WERI-Rb-1 (cell line): ENCODE measurements at places on chromosomes 1 and 21.

- DNase-seq, result no peak
Observed at GRCh38 chr1:196393742-196394141, 214.5 kb downstream of the KCNT2 start.

- peak; percentile 91 for DNase-seq
Observed at GRCh38 chr21:43903451-43904091, 38.5 kb downstream of the AGPAT3 start.

DNA sequence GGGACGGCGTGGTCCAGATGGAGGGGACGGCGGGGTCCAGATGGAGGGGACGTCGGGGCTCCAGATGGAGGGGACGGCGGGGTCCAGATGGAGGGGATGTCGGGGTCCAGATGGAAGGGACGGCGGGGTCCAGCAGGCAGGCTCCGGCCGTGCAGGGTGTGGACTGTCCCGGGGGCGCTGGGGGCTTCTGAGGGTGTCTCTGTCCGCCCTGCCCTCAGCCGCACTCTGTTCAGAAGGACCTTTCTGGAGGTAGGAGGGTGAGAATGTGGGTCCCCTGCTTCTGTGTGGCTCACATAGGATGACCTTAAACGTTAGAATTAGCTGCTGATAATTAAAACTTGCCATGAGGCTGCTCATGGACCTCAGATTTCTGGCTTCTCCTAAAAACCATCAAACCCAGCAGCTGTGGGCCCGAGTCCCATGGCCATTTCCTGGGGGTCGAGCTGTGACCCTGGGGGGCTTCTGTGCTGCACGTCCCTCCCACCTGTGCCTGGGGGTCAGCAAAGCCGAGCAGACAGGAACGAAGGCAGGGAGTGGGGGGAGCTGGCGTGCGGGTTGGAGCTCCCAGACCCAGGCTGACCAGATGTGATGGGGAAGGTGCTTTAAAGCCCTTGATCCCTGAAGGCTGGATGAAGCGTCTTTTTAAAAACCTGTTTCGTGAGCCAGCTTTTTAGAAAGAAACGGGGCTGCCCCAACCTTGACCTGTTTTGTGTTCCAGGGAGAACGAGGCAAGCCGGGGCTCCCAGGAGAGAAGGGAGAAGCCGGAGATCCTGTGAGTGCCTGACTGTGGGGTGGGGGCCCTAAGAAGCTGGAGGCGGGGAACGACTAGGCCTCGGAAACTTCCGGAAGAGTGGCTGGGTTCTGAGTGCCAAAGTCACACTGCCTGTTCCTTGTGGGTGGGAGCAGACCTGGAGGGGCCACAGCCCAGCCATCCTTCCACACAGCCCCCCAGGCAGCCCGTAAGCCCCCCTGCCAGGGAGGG, 7.1 kb downstream of the COL6A1 start:
- DNase-seq, result peak; percentile 9

- peak; percentile 97 for DNase-seq
Observed at GRCh38 chr1:204162494-204163074, 3.6 kb downstream of the REN start.

DNA sequence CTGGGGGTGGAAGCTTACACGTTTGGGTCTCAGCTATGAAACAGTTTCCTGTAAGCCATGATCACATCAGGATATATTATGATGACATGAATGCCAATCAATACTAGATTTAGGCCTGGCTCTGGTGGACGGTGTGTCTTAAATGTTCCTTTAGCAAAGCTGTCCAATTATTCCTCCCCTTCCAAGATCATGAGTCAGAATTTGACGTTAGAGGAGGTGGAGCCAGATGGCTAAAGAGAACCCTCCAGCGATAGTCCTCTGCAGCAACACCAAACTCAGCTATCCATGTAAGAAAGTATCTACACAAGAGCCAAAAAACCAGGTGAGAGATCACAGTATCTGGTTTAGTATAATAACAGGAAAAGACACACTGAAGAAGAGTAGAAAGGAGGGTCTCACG, 47.8 kb downstream of the PACC1 start:
- no peak for DNase-seq

DNA sequence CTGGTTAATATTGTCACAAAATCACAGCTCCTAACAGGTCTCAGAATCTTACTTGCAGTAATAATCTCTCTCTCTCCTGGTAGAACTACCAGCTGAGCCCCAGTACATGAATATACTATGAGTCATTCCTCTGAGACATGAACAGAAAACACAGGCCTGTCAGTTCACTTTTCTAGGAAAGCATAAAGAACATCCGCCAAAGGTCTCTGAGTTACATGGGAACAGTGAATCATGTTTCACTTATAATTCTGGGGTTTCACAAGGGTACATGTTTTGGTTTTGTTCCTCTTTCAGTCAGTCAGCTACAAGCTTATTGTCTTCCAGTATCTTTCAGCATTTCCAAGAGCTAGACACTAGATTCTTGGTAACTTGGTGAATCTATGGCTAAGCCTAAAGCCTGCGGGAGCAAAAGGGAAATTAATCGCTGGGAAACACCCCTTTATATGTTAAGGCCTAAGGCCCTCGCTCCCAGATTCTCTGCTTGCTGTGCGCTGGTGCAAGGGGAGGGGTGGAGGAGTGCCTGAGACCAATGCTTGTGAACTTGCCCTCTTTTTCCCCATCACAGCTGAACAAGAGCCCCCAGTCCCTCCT, 31.7 kb downstream of the IFNGR2 start:
- DNase-seq, result no peak

DNA sequence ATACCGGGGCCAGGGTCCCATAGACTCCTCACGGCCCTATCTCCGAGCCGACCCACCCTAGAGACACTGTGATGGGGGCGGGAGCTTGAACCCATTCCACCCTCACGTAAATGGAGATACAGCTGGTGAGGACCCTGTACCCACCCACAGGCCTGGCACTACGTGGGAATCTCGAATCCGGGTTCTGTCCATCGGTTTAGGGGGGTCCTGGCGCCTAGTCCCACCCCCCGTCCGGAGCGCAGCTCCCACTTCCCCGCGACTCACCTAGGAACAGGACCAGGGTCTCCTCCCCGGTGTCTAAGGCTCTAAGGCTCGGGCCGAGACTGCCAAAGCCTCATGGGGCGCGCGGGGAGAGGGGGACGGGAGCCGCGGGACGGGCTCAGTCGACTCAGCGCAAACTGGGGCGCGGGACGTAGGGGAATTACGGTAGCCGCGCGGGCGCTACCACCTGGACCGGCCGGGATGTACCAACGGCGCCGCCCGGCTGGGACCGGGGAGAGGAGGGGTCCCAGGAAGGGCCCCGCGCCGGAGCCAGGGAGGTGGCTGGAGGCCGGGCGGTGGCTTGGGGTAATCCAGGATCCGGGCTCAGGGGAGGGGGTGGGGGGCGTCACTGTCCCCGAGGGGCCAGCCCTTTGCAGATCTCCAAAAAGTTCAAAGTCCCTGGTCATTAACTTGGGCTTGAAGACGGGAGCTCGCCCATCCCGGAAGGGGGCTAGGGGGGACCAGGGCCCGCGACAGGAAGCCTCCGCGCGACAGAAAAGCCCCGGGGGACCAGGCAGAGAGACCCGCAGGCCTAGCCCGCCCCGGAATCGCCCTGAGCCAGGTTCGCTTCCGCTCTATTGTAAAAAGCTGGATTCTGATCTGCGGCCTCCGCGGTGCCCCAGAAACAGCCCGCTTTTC, 1.0 kb downstream of the PLEKHG5 start:
- DNase-seq, result peak; percentile 86

- DNase-seq, result no peak
Observed at GRCh38 chr1:8794605-8795004, 22.8 kb downstream of the RERE start.

DNA sequence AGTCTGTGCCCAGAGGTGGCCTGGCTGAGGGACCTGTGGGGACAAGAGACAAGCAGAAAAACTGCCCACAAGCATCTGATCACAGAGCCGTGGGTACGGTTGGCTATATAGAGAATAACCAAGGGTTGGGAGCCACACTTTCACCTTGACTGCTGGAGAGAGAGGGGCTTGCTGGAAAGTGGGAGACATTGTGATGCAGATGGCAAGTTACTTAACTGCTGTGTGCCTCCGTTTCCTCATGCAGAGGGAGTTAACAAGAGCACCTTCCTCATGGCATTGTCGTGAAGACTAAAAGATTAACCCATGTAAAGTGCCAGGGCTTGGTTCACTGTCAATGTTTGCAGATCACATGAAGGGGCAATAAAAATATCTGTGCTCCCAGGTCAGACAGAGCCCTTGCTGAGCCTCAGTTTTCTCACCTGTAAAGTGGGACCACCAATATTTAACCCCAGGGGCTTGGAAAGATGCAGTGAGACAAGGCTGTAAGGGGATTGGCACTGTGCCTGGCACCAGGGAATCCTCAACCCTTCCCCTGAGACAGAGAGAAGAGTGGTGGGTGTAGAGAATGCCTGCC, 52.8 kb downstream of the SDC3 start:
- DNase-seq, result no peak

GRCh38 chr1:22688466-22688865, 22.2 kb upstream of the EPHB2 start:
- DNase-seq, result no peak

DNA sequence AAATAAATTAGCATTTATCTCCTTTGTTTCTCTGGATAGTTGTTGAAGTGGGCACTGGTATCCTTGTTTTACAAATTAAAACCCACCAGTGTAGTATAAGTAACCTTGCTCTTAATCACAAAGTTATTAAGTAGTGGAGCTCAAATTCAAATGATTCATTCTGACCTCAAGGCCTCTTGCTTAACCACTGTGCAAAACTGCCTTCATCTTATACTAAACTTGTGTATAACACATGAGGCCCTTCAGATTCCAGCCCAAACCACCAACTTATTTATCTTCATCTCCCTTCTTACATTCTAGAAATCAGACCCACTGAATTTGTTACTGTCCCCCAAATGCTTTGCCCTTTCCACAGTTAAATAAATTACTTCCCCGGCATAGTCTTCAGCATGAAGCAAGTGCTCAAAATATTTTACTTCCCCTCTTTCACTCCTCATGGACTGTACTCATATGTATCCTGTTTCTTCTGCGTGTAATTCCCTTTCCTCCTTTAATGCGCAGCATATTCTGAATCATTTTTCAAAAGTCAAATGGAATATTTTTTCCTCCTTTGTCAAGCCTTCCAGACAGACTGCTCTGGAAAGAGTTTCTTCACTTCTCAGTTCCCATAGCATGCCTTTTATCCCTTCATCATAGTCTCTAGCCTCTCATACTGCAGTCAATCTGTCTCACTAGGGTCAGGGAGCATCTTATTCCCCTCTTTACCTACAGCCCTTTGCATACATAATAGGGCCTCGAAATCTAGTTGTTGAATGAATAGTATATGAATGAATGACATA, 19.0 kb upstream of the DNASE2B start:
- DNase-seq, result no peak

DNA sequence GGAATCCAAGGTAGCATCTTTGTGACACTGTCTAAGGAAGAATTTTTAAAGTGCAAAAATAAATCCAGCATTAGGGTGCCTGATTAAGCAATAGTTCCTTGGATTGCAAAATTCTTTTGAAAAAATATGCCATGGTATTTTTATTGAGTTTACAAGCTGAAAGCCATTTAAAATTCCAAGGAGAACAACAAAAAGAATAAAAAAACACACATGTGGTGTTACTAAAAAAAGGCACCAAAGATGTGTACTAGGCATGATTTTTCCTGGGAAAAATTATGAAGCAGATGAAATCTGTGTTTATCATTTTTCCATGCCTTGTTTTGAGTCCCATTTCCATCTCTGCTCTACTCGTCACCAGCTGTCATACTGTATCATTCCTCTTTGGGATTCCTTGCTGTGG, 157.0 kb upstream of the ZNHIT6 start:
- DNase-seq, result no peak

GRCh38 chr1:169119405-169119804, 12.9 kb downstream of the ATP1B1 start:
- DNase-seq, result no peak

- no peak for DNase-seq
Observed at GRCh38 chr1:185969524-185969991, 235.4 kb downstream of the HMCN1 start.

GRCh38 chr1:85122169-85122568, 73.9 kb upstream of the MCOLN3 start:
- no peak for DNase-seq

- DNase-seq, result no peak
Observed at GRCh38 chr21:41622831-41623548, 115.0 kb upstream of the TMPRSS2 start.

DNA sequence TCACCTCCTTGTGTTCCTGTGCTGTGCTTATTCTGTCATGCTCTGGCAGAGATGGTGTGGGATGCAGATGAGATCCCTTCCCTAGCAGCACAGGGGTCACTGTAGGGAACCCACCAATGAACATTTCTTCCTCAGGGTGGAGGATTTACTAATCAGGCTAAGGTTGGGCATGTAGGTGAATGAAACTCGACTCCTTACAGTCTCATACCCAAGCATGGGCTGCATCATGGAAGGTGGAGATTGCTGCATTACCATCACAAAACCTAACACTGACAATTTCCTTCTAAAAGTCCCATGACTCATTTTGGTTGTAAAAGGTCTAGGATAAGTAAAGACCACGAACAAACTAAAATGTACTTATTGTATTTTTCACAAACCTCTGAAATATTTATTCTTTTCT, 399.9 kb downstream of the DSCAM start:
- DNase-seq, result no peak

DNA sequence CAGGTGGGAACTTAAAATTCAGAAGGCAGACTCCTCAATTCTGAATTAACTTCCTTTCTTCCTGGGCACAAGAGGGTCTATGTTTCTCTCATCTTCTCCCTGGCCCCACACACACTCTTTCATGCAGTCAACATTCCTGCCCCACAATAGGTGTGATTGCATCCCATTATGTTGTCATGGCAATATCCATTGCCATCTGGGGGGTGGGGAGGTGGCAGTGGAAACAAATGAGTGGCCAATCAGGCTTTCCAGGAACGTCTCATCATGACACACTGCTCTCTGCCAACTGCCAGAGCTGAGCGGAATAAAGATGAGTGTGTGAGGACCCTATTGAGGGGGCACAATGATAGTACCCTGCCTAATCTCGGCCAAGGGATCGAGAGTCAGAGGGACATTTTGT, 80.4 kb downstream of the KCND3 start:
- DNase-seq, result no peak

DNA sequence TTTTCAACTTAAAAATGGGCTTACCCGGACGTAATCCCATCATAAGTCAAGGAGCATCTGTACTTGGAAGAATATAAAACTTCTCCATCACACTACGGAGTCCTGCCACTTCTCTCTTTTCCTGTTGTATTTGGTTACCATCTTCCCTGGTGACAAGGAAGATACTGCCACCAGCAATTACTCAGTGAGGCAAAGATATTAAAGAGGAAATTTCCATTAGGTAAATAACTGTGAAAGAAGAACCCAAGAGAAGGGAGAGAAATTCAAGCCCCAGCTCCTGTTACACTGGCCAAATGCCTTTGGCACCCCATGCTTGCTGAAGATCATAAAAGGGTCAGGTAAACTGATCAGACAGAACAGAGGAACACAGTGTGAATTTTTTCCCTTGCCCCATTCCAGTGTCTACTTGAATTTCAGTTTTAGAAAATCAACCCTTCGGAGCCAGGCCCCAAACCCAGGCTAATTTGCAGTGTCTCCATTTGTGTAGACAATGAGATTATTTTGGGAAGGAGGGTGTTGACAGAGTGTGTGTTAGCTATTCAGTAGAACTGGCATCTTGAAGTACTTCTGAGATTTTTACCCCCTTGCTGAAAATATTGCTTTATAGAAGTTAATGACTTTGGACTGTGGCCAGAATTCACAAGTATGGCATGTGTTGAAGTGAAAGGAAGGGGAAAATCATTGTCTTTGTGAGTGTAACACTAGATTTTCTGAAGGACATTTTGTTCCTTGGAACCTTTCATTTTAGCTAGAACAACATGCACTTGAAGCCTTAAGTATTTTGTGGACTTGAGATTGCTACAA, 167.1 kb downstream of the DHRS3 start:
- no peak for DNase-seq

- no peak for DNase-seq
Observed at GRCh38 chr1:169604781-169605560, 18.7 kb upstream of the F5 start.

- no peak for DNase-seq
Observed at GRCh38 chr1:24321697-24322469, 2.7 kb downstream of the GRHL3 start.
